Lower lobe of right lung (tissue), 2 donors: ENCODE measurements at places on chromosomes 3 and 15.
A peak's percentile ranks its signal among the peaks of the same experiment; 100 is the strongest.

DNA sequence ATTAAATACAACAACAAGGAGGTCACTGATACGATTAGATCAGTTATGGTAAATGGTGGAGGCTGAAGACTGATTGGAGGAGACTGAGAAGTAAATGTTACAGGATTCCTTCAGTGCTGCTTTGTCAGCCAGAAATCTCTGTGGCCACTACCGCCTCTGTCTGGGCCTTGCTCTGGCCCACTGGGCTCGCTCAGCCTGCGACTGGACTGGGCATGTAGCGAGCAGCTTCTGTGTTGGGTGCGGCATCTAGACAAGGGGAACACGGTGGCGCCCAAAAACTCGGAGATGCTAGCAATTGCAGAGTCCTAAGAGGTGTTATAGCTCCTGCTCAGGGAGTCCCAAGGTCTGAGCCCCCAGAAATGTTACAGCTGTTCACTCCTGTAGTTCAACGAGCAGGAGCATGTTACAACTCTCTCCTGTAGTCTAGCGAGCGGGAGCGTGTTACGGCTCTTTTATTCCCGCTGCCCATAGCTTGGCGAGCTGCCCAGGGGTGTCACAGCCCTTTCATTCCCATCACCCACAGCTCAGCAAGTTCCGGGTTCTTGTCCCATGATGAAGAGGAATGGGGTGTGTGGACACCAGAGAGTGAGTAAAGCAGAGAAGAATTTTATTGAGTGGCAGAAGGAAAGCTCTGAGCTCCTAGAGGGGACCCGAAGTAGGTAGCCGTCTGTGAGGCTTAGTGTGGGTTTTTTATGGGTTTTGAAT, 24.7 kb downstream of the SLC15A2 start:
- DNase-seq = no peak

- DNase-seq = no peak
Observed at GRCh38 chr3:189950258-189950657, 170.4 kb downstream of the P3H2 start.

DNA sequence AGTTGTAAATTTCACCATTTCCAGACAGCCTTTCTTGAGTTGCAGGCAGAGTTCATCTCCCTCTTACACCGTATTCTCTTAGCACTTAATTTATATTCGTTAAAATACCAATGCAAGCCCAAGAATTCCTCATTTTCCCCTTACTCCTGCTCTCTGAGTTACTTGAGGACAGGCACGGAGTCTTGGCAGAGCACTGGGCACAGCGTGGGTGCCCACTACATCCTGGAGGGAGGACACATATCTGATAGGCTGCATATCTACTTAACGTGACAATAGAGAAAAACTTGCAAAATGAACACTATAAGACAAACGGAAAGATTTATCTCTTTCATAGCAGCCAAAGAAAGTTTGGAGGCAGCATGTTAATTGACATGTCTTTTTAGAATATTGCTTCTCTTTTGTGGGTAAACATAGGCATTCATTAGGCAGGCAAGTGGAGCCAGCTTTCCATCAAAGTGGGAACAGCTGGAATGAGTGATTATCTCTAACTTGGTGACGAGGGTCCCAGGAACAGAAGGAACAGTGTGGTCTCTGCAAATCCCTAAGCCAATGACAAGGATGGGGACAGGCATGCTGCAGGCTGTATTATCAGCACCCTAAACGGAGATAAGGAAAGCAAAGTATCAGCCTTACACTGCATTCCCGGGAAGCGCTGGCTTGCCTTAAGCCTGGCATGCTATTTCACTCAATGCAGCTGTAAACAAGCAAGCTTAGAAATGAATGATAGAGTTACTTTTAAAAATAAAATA, 116.5 kb downstream of the RTP4 start:
- DNase-seq = no peak

GRCh38 chr15:67458331-67459029, 62.5 kb upstream of the C15orf61 start:
- DNase-seq = no peak

- no peak for DNase-seq
Observed at GRCh38 chr3:122676759-122677158, 3.9 kb upstream of the PARP14 start.

DNA sequence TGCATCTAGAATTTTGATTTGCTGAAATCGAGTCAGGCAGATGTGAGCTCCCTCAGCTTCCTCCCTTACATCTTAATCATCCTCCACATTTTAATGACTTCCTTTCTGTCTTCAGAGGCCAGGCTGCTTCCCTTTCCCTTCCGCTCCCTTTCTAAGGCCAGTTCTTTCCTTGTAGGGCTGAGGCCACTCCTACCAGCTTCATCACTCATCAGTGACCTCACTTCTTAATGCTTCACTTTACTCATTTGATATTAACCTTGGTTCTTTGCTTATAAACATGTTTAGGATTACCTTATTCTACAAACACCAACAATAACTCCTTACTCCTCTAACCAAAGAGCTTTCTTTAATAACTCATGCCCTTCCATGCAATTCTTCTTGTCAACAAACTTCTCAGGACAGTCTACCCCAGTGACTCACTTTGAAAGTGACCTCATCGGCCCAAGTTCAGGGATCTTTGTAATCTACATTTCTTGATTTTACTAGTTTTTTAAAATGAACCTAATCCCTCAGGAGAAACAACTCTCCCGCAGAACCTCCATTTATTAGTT, 23.9 kb downstream of the ILDR1 start:
- DNase-seq = no peak

GRCh38 chr3:14532691-14533456, 7.3 kb downstream of the GRIP2 start:
- DNase-seq = no peak

DNA sequence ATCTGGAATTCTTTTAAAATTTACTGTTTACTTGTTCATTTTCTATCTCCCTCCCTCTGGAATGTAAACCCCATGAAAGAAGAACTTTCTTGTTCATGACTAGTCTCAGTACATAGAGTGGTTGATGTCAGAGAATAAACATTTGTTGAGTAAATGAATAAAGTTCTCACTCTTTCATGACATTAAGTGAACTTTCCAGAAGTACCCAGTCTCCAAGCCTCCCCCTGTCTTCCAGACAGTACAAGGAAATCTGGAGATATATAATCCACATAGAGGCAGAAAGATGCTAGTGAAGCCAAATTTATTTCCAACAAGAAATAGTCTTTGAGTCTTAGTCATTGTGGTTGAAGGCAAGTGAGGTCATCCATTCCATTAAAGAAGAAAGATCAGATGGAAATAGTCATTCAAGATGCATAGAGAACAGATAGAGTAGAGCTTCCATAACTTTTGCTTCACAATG, 71.5 kb upstream of the GALNT15 start:
- DNase-seq = no peak

GRCh38 chr3:99066863-99067262, 165.4 kb upstream of the DCBLD2 start:
- DNase-seq = no peak

GRCh38 chr3:153572654-153573053, 410.6 kb downstream of the RAP2B start:
- no peak for DNase-seq

DNA sequence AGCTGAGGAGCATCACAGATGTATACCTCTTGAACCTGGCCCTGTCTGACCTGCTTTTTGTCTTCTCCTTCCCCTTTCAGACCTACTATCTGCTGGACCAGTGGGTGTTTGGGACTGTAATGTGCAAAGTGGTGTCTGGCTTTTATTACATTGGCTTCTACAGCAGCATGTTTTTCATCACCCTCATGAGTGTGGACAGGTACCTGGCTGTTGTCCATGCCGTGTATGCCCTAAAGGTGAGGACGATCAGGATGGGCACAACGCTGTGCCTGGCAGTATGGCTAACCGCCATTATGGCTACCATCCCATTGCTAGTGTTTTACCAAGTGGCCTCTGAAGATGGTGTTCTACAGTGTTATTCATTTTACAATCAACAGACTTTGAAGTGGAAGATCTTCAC, 3.0 kb downstream of the CCR8 start:
- DNase-seq = no peak

DNA sequence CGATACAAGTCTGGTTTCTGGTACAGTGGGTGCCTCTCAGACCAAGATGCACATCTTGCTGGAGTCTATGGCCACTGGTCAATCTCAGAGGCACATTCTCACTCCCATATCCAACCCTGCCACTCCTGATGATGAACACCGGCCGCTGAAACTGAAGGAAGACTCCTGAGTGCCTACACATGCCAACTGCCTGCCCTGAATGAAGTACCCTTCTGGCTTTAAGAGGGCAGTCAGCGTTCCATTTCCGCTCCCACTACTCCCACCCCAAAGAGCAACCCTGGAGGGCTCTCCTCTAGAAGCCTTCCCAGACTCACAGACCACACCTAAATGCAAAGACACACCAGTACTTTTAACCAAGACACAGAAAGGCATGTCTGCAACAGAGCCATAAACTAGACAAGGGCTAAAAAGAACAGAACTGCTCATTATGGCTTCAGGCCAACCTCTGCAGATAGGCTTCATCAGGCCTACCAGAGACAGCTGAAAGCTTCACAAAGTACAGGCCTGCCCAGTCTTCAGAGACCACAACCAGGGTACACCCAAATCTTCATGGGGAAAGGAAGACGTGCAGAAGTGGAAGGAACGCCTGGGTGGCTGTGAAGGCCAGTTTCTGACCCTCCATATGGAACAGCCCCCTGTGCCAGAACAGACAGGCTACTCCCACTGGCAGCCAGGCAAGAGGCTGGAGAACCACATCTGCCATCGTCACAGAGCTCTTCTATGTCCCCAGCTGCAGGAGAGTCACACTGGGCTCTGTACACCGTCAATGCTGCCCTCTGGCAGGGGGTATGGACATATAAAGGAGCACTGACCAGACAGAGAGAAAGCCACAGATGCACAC, 14.3 kb downstream of the ANP32A start:
- DNase-seq = no peak

- no peak for DNase-seq
Observed at GRCh38 chr3:128241741-128242140, 88.5 kb downstream of the EEFSEC start.

- no peak for DNase-seq
Observed at GRCh38 chr15:32030795-32031194, 480 bp downstream of the CHRNA7 start.

DNA sequence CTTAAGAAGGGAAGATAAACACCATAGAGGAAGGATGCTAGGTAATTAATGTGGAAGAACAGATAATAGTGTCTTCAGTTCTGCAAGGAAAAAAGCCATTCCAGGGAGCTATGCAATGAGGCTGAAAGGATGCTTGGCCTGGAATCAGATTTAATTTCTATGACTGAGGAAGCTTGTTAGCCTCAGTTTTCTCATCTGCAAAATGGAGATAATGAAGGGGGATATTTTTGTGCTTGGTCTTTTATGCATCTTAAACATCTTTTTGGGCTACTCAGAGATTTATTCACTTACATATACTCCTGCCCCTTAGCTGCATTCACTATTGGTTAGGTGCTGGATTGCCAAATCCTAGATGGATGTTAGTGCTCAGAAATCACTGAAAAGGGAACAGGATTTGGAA, 16.7 kb downstream of the DNAJB11 start:
- DNase-seq = no peak

GRCh38 chr3:130389743-130390478, 44.4 kb downstream of the COL6A5 start:
- no peak for DNase-seq

DNA sequence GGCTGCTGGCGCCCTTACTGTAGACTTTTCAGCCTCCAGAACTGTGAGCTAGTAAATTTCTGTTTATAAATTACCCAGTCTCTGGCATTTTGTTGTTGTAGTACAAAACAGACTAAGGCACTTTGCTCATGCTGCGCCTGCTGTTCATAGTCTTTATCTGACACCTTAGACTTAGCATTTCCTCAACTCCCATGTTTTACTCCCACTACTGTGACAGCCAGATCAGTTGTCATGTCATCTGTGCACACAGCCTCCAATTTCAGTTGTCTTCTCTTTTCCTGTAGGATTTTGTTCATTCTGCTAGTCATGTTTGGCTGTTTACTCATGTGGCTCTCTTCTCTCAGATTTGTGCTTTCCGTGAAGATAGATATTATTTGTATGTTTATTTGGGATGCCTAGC, 62.0 kb downstream of the TCF12 start:
- DNase-seq = no peak

- no peak for DNase-seq
Observed at GRCh38 chr3:120838441-120839091, 69.4 kb upstream of the STXBP5L start.

DNA sequence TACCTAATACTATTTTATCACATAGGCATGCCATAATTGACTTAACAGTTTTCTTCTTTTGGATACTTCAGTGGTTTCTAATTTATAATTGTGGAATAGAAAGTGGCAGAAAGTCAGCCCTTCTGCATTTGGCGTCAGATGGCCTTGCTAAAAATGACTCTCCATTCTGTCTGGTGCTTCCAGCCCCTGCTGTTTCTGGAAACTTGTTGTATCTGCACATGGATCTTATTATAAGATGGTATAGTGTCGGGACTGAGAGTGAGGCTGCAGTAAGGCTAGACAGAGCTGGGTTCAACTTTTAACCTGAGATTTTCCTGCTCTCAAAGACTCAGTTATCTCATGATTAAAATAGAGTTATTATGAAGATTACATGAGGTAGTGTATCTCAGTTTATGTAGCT, 74.8 kb upstream of the WDR72 start:
- DNase-seq = no peak

DNA sequence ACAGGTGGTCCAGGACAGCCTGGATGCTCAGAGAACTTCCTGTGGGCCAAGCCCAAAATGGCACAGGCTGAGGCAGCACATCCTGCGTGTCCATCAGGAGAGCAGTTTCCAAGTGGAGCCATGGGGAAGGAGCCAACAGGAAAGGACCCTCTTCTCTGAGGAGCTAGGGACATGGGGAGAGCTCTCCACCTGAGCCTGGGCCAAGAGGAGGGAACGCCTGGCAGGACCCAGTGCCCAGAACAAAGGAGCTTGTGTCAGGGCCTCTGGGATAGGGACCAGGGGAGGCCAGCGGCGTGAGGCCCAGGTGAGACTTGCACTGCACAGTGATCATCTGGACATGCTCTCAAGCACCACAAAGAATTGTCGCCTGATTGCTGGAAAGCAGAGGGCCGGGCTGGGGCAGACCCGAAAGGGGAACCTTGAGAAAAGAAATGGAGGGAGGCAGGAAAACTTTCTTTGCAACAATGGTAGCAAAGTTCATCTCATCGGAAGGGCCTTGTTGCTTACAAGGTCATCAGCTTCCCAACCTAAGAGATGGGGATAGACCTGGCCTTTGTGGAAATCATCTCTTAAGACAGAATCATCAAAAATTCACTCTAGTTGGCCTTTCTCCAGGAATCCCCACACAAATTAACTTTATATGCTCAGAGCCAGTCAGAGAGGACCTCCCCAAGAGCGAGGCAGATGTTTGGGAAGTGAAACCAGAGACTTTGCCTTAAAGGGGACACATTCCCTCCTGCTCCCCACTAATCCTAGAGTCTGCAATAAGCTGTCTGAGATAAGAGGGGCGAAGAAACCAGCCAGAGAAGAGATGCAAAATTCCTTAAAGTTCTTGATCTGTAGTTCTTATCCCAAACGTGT, 47.7 kb upstream of the HES1 start:
- DNase-seq = peak; percentile 51

- no peak for DNase-seq
Observed at GRCh38 chr3:47377186-47377585, 3.6 kb upstream of the PTPN23 start.

- peak; percentile 89 for DNase-seq
Observed at GRCh38 chr3:99875929-99876841, 58.5 kb downstream of the CMSS1 start.
